Activated T-helper 1 cell treated with Interleukin-2 at 50 U/mL for 16 hours (primary cell): ENCODE measurements at places on chromosomes 16 and 17.

DNA sequence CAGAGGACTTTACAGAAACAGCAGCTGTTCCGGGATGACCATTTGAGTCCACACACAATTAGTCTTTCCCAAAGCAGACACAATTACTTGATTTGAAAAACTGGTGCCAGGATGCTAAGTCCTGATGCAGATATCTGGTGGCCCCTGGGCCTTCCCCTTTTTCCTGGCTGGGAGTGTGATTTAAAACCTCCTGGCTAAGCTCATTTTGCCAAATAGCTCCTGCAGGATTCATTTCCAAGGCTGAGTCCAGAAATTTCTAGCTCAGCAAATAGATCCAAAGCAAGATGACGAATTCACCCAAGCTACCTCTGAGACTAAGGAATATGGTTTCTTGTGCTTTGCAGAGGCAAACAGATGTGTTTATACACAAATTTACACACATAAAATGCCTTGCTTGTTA is 422.2 kb downstream of the CA10 start:
- no peak for DNase-seq

DNA sequence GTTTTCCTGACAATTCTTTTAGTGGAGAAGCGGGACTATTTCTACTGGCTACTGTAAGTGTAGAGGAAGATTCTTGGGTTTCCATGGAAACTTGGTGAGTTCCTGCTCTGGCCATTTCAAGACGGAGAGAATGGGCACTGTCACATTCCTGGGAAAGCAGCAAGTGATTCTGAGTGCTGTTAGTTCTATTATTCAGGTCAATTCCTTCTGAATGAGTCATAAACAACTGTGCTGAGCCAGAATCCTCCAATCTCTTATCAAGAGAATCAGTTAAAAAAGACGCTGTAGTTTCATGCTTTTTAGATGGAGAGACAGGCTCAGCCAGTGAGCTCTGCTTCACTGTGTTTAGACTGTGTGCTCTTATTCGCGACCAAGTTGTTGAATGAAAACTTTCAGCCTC is 19.6 kb downstream of the AKAP10 start:
- DNase-seq, result no peak

- DNase-seq, result no peak
Observed at GRCh38 chr17:14200354-14200753, 36.3 kb downstream of the CDRT15 start.

DNA sequence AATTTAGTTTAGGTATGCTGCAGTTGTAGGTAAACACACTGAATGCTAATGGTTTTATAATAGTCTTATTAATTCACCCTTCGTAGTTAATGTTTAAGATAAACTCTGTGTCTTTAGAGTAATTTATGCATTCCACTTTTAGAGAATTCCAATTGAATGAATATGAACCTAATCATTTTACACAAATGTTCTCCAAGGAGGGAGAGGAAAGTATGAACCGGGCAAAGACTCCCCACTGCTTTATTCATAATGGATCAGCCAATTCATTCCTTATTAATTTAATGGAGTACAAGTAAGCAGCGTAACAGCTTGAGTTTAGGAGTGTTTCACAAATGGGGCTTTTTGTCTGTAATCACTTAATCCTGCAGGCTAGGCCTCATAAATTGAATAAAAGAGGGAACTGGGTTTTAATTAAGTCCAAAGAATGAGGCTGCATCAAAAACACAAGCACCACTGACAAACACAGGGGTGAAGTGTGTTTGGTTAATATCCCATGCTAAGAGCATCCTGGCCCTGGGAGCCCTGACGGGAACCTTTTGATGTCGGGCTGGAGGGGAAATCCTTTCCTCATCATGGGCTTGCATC is 375.7 kb upstream of the DYNLRB2 start:
- no peak for DNase-seq

DNA sequence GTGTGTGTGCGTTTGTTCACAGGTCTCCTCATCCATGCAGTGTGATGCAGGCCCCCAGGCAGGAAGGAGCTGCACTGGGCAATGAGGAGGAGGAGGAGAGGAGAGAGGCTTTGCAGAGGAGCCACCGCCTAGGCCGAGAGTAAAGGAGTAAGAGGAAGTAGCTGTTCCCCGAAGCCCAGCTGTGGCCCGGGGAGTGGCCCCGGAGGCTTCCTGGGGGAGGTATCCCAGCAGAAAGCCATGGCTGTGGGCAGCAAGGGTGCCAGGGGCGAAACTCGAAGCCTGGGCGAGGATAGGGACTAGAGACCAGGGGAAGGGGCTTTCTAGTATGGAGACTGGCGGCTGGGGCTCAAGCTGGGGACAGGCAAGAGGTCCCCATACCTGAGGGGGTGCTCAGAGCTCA is 12.2 kb downstream of the C16orf95 start:
- no peak for DNase-seq

DNA sequence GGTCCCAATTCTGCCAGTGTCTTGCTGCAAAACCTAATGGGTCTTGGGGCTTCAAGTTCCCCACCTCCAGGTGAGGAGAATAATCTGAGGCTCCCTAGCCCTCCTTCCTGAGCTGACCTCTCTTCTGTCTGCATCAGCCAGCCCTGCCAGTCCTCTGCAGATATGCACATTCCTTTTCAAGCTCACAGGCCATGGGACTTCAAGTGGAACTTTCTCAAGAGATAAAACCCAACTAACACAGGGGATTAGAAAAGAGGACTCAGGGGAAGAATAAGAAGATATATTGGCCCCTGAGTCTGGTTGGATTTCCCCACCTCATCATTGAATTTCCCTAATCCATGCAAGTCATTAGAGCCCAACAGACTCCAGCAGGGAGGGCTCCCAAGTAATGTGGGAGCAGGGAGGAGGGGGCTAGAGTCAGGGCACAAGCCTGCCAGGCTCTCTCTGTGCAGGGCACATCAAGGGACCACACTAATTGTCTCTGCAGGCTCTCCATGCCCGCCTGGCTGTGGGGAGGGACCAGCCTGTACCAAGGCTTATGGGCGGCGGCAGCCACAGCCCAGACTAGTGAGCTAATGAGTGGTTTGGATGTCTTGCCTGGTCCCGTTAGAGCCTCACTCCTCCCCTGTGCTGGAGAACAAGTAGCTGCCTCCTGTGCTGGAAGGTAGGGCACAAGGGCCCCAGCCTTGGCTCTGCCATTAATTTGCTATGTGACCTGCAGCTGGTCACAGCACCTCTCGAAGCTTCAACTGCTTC is 1.2 kb downstream of the KRT14 start:
- no peak for DNase-seq

DNA sequence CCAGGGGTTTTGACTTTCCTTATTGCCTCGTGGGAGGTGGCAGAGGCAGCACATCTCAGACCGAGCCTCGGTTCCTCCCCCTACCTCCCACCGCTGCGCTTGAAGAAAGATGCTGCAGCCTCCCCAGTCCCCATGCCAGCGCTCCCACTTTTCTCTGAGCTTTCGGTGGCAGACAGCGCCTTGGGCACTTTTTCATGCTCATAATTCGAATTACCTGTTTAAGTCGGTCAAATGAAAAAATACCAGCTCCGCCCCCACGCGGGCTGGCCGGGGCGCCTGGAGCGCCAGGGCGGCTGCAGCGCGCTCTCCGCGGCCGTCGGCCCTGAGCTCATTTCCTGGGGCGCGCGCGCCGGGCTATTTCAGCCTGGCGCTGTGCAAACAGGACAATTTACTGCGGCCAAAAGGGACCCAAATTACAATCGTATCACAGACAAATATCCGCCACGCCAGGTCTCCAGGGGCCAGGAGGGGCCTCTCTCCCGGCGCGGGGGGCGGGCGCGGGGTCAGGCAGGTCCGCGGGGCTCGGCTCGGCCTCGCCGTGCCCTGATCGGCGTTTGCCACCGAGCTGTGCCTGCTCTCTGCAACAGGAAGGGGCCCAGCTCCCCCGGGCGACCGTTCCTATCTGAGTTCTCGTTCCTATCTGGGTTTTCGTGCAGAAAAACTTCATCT is 45.0 kb downstream of the SOST start:
- no peak for DNase-seq

DNA sequence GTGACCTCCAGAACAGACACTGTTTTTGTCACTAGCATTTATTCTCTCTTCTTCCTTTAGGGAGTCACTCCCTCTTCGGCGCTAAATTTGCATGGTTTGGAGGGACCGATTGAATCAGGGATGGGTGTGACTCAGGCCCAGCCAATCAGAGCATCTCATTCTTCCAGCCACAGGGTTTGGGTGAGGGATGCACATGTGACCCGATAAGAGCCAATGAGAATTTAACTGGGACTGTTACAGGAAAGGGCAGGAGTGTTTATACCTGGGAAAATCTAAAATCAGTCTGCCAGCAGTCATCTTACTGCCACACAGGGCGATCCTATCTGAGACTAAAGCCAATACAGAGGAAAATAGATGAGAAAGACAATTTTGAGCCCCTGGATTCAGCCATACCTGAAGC is 351.2 kb upstream of the ERCC4 start:
- no peak for DNase-seq

DNA sequence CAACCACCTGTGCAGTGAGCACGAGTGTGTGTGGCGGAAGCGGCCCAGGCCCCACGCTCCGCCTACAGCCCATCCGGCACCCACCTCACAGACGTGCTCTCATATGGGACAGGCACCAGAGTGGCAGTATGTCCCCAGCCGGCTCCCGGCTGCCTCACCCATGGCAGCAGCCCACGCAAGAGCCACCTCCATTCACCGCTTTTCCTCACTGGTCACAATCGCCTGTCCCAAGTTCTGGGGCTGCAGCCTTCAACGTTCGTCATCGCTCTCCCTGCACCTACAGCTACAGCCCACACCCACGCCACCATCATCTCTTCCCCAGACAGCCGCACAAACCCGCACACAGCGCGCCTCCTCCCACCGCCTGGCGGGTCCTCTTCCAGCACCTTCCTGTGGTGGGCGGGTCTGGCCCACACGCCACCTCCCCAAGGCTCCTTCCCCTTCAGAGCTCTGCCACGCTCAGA is 17.5 kb upstream of the TRAP1 start:
- no peak for DNase-seq

DNA sequence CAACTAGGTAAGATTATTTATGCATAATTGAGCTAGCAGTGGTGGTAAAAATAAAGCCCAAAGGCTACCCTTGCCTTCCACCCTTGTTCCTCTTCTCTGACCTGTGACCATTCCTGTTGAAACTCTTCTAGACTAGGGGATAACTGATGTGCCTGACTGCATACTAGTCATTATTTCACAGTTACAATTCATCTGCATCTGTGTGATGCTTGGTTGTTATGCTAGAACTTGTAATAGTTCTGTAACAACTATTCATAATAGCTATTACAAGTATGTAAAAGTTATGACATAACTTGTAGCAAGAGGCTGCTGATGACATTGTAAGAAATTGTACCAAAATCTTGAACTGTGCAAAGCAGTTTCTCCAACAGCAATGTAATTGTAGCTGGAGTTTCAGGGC is 2.4 kb upstream of the VAC14 start:
- DNase-seq, result no peak

DNA sequence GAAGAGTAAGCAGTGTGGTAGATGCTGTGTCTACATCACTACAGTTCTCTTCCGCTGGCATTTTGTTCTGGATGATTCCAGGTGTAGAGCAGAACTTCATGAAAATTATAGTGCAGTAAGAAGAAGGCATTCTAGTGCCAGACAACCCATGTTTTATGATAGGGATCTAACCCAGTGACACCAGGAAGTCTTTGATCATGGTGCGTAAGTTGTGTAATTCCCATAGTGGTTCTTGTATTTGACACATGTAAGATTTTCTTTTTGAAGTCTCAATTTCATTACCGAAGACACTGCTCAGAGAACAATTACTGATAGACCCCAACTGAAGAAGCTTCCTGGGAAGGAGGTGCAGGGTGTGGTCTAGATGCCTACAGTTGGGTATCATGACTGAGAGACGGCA is 356.9 kb downstream of the CA10 start:
- no peak for DNase-seq

DNA sequence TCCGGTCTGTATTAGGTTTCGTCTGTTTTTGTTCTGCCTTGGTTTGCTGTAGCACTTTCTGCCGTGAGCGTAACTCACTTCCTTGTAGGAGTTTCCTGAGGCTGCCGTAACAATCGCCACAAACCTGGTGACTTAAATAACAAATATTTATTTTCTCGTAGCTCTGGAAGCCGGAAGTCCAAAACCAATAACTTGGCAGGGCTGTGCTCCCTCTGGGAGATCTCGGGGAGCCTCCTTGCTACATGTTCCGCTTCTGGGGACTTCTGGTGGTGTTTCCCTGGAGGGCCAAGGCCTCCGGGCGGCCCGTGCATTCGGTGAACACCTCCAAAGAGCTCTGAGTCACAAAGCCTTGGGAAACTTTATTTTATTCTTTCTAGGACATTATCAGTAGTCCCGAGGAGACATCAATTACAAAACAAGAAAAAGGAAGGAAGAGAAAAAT is 6.8 kb upstream of the WDR45B start:
- DNase-seq, result no peak

DNA sequence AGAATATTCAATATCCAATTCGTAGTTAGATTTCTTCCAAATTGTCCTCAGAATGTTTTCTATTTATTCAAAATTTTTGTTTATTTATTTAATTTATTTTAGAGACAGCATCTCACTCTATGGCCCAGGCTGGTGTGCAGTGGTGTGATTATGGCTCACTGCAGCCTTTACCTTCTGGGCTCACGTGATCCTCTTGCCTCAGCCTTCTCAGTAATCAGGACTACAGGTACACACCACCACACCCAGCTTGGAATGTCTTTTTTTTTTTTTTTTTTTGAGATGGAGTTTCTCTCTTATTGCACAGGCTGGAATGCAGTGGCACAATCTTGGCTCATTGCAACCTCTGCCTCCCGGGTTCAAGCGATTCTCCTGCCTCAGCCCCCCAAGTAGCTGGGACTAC is 3.5 kb upstream of the DRG2 start:
- no peak for DNase-seq

DNA sequence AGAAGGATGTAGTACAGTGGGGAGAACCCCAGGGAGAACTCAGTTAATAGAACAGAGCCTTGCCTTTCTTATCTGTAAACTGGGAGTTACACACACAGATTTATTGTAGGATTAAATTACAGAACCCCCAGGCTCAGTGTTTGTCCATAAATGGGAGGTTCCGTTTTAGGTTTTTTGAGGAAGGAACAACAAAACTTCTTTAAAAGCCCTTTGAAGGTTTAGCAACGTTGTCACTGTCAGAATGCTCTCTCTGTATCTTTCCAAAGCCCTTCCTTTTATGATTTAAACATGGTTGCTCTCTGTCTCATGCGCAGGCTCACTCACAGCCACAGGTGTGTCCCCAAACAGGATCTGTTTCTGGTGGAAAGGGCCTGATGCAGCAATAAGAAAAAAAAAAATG is 9.4 kb upstream of the GNA13 start:
- no peak for DNase-seq

DNA sequence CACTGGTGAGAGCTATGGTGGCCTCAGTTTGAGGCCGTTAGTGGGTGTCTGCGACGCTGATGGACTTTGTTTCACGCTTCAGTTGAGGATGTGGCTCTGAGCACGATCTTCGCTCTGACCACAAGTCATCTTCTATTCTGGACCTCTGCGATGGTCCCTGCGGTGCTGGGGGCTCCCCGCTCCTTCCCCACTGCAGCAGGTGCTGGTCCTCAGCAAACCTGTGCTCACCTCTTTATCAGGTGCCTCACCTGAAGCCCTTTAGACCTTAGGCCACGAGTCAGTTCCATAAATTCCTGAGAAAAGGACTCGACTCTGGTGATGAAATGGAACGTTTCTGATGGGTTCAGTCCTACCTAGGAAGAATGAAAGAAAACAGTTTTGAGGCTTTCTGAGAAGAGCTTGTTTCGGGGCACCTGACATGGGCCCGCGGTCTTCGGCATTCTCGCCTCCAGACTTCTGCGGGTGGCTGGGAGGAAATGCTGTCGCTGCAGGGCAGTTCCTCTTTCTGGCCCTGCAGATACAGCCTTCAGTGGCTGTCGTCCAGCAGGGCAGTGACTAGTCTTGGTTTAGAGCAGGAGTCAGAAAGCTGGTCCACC is 4.7 kb downstream of the KCTD5 start:
- DNase-seq, result no peak
